Left colon (tissue), 2 donors: ENCODE measurements at places on chromosomes 3 and 15. TPM values are rescaled to one million over a fixed set of nuclear protein-coding genes. Genes with fewer than 3 reads are reported as not detected.

DNA sequence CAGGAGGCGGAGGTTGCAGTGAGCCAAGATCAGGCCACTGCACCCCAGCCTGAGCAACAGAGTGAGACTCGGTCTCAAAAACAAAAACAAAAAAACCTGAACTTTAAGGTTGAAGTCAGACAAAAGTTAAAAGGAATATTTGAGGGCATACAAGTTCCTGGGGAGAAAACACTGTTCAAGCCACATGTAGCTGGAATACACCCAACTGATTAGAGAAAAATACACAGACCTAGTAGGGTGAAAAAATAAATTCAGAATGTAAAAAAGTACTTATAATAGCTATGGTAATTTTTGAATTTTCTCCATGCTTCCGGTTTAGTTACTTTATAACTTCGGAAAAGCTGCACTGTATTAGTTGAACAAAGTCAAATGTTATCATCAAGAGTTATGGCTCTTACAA, 42.6 kb upstream of the SNTN start:
- DNase-seq, result no peak

- no peak for DNase-seq
These were observed 1.4 kb upstream of the GREM1 start for GRCh38 chr15:32716216-32716914.

DNA sequence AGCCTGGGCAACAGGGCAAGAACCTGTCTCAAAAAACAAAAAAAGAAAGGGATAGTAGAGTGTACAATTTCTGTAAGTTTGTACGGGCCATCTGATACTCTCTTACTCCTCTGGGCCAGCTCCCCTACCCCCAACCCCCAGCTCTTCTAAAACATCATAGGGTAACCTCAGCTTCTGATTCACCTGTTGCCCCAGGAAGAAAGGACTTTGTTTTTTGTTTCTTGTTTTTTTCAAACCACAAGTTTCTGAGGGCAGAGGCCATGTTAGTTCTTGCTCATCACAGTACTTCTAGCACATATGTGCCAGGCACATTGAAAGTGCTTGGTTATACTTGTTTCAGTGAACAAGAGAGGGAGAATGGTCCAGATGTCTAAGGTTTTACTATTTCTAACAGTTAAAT, 20.2 kb downstream of the ATOSA start:
- DNase-seq, result no peak

GRCh38 chr3:182385356-182385755, 407.9 kb upstream of the ATP11B start:
- DNase-seq, result no peak

GRCh38 chr3:139289860-139290524, 53.8 kb upstream of the MRPS22 start:
- no peak for DNase-seq

- no peak for DNase-seq
These were observed 103.2 kb downstream of the CHL1 start for GRCh38 chr3:299590-300301.

DNA sequence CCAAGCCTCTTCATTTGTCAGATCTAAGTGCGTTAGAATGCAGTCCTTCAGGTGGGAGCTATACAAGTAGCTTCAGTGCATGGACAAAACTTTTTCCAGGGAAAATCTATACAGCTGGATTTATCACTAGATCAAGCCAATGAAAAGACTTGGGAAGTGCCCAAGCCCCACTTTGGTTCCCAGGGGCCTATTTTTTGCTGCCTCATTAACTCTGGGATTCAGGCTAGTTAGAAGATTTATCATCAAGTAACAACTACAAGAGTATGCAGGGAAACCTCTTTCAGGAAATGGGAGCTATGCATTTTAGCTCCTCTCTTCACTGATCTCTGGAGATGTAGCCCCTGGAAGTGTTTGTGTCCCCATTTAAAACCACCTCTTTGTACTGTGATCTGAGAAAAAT, 908.8 kb downstream of the SQOR start:
- no peak for DNase-seq

DNA sequence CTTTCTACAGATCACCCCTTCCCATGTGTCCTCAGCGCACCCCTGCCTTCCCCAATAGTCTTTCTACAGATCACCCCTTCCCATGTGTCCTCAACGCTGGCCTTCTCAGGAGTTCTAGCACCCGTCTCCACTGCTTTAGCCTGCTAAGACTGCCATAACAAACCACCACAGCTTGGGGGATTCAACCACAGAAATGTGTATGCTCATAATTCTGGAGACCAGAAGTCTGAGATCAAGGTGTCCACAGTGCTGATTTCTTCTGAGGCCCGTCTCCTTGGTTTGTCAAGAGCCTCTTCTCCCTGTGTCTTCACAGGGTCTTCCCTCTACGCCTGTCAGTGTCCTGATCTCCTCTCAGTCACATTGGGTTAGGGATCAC, 68.1 kb upstream of the CGNL1 start:
- DNase-seq, result no peak

DNA sequence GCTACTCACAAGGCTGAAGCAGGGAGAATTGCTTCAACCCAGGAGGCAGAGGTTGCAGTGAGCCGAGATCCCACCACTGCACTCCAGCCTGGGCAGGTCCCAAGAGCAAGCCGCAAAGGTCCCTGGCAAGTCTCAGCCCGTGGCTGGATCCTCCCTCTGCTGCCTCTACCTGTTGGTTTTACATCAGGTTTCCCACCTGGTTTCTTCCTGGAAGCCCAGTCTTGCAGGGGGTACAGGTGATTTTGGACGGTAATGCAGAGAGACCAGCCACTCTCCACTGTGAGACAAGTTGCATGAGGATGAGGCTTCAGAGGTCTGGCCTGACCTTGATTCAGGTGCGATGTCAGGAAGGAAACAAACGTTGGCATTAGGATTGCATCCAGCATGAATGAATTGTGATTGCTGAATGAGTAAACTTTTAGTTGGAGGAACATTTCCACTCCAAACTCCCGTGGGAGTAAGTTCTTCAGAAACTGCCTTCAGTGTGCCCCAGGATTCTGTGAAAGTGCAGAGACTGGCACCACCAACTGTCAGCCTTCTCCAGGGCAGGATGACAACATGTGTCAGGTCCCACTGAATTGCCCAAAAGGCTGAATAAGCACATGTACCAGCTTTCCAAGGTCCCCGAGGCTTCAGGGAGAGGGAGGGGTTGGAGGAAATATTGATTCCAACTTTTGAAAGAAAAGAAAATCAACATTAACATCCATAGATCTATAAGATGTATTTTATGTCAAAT, 189.4 kb downstream of the TJP1 start:
- no peak for DNase-seq

Gene PARP3
- 23.6 TPM for total RNA-seq

Gene SLC28A2
- total RNA-seq, result 39.0 TPM

Gene RYR3
- total RNA-seq, result 0.27 TPM

Gene ACSBG1
- 0.58 TPM for total RNA-seq

Gene BRK1
- total RNA-seq, result 79.7 TPM

Gene CLRN1
- not detected for total RNA-seq

Gene SPINT1
- total RNA-seq, result 417 TPM
